EL (cell line): ENCODE measurements at places on chromosomes 1 and 21.
A peak's percentile ranks its signal among the peaks of the same experiment; 100 is the strongest.

DNA sequence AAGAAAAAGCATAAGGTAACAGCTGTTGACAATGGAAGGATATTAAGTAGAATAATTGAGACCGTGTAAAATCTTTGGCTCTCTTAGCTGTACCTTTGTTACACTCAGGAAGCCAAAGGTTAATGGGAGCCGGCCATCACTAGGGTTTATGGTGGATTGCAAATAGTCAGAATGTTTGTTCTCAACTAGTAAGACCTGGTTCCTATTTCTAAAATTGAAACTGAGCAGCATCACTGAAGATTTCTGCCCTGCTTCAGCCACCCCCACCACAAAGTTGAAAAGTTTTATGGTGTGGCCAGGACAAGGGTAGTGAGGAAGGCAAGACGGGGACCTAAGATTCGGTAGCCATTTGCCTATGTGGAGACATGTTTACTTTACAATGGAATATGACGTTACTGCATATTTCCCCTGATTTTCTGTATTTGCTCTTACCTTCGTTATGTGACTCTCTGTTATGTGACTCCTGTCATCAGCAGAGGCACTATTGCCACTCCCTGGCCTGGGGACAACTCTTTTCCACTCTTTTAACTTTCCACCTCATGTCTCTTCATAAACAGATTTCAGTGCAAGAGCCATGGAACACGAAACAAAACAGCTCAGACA is 41.4 kb upstream of the KIF1B start:
- no peak for DNase-seq

GRCh38 chr1:205965036-205965884 is 22.0 kb upstream of the SLC26A9 start:
- no peak for DNase-seq

DNA sequence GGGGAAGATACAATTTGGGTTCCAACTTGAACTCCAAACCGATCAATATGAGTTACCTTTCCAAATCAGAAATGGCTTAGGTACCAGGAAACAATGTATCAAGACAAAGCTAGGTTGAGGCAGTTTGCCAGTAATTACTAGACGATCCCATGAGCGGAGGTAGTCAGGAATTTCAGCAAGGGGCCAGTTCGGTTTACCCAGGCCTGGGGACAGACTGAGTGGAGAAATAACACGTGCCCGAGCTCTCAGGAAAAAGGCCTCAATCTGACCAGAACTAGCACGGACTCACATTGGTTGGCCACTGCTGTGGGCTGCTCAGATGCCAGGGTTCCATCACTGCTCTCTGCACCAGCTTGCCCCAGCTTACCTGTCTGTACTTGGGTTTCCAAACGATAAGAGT is 15.3 kb downstream of the CLSTN1 start:
- no peak for DNase-seq

DNA sequence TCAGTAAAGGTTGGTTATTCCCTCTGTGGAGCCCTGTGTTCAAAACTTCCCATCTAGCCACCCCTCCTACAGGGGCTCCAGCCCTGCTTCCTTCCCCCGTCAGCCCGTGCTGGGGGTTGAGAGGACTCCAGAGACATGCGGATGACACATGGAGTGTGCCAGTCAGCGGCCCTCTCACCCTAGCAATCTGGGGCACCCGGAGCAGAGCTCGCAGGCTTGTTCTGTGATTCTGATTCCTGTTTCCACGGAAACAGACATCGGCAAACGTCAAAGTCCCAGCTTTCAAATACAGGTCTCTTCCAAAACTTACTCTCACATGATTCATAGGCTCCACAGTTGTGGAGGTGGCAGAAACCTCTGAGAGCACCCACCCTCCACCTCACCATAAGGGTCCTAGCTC is 9.8 kb upstream of the SSBP3 start:
- no peak for DNase-seq

DNA sequence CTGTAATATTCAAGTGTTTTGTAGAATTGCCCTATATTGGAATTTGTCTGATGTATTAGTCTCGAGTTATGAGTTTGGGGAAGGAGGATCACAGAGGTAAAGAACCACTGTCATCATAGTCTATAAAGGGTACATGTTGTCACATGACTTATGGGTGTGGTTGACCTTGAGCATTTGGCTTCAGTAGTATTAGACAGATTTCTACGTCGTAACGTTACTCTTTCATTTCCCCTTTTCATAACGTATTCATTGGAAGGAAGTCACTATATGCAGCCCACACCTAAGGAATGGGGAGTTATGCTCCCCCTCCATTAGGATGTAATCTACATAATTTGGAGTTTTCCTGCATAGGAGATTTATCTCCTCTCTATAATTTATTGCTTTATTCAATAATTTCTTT is 110.1 kb upstream of the VAV3 start:
- no peak for DNase-seq

DNA sequence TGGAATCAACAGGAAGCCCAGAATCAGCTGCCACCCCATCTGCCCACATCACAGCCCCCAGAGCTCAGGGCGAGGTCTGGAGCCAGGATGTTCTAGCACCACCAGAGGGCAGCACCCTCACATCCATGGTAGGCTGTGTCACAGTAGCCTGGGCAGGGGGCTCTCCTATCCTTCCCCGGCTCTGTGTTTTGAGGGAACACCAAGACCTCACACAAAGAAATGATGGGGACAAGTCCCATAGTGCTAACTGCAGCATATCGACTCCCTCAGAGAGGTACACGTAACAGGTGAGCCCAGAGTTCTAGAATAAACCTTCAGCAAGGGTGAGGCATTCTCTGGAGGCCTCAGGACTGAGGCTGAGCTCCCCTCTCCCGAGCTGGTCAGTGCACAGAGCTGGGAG is 2.3 kb upstream of the KCNC4 start:
- DNase-seq, result peak; percentile 50

GRCh38 chr1:27873671-27874384 is 1.5 kb downstream of the THEMIS2 start:
- no peak for DNase-seq

DNA sequence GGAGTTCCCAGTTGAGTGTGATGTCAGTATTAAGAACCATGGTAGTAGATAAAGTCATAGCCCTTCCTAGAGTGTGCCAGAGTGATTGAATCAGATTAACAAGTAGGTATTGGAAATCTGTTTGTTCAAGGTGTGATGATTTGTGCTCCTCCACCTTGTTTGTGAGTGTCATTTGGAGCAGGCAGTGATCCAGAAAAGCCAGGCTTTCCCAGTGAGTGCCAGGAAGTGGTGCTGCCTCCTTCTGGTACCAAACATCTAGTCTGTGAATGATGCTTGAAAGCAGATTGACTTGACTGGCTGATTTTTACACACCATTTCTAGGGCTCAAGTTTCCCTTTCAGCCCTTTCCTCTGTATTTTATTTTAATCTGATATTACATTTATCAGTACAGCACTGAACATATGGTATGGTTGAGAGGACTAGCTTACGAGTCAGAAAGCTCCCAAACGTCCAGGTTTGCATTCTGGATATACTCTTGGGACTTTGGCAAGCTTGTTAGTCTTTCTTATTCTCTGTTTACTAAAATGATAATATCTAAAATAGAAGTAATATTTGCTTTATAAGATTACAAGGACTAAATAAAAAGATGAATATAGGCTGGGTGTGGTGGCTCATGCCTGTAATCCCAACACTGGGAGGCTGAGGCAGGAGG is 100.7 kb downstream of the PATJ start:
- peak; percentile 9 for DNase-seq

DNA sequence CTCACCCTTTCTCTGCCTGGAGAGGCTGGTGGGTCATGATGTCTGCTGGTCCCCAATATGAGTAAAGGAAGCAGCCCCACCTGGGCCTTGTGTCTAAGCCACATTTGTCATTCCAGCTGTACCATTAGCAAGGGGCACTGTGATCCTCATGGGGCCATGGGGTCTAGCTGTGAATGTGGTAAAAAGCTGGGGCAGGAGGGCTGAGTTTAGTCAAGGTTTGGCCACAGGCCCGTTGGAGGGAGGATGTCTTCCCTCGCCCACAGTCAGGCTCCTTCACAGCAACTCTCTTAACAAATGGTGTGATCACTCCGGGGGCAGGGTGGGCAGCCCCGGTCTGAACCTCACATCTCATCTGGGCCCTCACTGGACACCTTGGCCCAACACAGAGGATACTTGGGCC is 115.4 kb downstream of the DMRTB1 start:
- DNase-seq, result no peak

DNA sequence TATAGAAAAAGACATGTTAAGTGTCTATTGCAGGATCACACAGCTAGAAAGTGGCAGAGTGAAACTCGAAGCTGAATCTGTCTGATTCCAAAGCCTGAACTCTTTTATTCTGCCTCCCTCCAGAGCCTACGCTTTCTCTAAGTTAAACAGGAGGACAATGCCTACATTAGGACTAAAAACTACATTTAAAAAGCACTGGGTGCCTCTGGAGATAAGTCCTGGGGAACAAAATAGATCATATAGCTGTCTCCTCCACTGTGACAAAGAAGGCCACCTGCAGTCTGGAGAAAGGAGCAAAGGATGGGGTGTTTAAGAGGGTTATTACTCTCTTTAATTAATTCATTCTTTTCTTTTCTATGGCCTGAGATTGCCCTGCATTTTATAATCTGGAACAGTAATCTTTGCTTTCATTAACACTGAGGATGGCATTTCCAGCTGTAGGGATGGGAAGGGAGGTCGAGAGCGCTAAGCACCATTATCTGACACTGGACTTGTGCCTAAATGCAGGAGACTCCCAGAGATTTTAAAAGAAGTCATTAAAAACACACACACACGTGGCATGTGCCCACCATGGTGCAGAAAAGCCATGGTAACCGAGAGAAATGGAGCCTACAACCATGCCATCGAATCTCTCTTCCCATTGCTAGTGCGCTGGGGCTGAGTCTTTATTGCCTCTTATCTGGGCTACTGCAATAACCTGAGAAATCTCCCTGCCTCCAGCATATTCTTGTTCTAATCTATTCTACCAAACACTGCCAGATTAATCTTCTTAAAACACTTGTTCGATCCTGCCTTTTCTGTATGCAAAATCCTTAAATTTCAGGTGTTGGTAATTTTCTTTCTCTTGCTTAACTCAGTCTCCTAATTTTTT is 92.2 kb downstream of the PLXNA2 start:
- no peak for DNase-seq

GRCh38 chr1:27575840-27576331 is 28.1 kb downstream of the AHDC1 start:
- peak; percentile 65 for DNase-seq

DNA sequence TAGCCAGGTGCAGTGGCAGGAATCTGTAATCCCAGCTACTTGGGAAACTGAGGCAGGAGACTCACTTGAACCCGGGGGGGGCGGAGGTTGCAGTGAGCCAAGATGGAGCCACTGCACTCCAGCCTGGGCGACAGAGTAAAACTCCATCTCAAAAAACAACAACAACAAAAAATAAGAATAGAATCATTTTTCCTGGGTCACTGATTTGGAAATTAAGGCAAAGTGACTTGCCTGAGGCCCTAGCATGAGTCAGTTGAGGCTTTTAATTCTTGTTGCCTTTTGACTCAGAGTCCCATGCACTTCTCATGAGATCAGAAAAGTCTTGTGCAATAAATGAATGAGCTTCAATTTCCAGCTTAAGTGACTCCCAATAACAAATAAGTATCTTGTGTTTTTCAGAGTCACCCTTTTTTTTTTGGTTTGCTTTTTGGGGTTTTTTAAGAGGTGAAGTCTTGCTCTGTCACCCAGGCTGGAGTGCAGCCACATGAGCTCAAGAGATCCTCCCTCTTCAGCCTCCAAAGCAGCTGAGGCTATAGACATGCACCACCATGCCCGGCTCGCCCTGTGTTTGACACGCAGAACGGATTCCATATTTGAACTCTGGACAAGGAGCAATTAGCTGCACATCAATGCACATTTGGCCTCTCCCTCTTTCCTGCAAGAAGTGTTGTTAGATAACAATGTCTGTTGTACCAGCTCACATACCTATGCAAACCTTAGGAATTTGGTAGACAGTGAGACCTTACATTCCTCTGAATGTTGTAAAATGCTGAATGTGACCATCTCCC is 3.4 kb upstream of the PLEKHM2 start:
- DNase-seq, result peak; percentile 94

- DNase-seq, result peak; percentile 29
Observed at GRCh38 chr1:207831517-207832327, 79.2 kb downstream of the CD34 start.

DNA sequence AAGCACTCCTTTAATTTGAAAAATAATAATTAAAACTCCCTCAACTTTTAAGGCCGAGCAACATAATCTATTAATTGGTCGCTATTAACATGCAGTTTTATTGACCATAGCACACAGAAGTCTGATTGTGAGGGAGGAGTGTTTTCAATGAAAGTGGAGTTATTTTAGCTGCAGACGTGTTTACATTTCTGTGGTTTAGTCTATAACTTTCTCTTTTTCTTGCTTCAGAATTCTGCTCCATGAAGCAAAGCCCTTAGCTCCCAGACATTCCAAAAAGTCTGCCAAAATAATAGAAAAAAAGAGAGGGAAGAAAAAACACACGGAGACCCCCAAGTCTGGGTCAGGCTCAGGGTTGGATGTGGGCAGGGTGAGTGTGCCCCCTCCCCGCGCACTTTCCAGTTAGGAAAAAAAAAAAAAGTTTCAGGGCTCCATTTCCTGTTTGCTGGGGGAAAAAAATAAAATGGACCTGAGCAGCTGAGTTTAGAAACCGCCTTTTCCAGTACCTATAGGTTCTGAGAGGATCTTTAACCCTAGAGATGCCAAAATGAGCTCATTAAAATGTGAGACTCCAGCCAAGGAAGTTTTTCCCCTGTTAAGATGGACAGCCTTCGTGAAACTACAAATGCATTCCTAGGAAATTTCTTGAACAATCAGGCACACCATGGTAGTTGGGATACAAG is 143.7 kb upstream of the ETS2 start:
- peak; percentile 42 for DNase-seq

GRCh38 chr1:226915672-226915995 is 24.5 kb upstream of the COQ8A start:
- no peak for DNase-seq

GRCh38 chr1:156114919-156115513 is 505 bp downstream of the LMNA start:
- DNase-seq, result peak; percentile 35
